ENCODE measurements at places on chromosomes 6 and 20.

DNA sequence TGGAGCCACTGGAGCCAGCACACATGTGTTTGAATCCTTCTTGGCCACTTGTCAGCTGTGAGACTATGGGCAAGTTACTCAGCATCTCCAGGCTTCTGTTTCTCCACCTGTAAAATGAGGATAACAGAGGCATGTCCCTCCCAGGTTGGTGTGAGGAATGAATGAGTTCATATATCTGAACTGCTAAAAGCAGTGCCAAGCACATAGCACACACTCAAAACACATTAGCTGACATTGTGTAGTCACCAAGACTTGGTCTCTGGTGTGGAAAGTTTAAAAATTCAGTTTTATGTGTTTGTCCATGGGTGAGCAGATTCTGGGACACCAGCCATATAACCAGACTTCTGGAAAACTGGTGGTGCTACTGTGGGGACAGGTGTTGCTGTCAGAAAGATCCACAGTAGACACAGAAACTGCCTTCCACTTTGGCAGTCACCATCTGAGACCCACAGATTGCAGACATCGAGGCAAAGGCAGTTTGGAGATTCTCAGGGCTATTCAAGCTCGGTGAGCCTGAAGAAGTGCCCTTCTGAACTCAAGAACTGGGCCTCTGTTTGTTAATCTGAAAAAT is 115.8 kb downstream of the MRPL14 start:
- no peak for DNase-seq

- no peak for DNase-seq
These were observed 692.1 kb downstream of the HTR1B start for GRCh38 chr6:76771059-76771634.

GRCh38 chr20:34029415-34029814 is 35.7 kb downstream of the RALY start:
- DNase-seq = no peak

DNA sequence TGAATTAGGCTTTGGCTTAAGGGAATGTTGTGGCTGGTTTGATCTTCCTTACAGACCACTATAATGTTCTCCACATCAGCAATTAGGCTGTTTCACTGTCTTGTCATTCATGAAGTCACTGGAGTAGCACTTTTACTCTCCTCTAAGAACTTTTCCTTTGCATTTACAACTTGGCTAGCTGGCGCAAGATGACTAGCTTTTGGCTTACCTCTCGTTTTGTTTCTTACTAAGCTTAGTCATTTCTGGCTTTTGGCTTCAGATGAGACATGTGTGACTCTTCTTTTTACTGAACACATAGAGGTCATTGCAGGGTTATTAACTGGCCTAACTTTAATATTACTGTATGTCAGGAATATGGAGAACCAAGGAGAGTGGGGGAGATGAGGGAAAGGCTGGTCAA is 143.2 kb downstream of the PTCHD4 start:
- no peak for DNase-seq

- no peak for DNase-seq
These were observed 340.6 kb upstream of the SASH1 start for GRCh38 chr6:148001844-148002642.

GRCh38 chr20:41669708-41670263 is 51.6 kb upstream of the CHD6 start:
- no peak for DNase-seq

GRCh38 chr6:118804091-118804490 is 89.9 kb upstream of the ASF1A start:
- no peak for DNase-seq

DNA sequence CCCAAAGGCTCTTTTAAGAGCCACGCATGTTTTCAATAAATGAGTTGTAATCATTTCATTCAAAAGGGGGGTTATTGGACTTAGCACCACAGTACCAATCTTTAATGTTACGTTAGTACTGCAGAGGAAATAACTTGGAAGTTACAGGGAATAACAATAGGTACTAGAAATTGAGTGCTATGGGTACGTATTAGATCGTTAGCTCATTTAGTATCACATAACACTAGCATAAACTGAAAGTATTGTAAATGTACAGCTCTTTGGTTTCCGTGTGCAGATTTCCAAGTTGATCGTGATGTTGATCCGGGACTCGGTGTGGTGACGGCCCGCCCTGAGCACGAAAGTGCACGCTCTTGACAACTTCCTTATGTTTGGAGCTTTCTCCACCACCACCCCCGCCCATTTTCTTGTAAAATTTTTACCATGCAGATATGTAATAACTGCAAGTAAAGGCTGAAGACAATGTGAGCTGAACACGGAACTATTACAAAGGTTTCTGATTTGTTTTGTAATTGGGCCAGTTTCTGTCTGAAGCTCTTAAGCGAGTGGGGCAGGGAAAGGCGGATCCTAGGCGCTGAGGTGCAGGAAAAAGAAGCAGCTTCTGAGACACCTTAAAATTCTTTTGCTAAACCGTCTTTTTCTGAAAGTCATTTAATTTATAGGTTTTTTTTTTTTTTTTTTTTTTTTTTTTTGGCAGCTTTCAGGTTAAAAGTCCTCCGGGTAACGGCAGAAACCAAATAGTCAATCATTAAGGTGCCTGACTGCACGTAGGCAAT is 71.5 kb downstream of the HFE start:
- DNase-seq = no peak

DNA sequence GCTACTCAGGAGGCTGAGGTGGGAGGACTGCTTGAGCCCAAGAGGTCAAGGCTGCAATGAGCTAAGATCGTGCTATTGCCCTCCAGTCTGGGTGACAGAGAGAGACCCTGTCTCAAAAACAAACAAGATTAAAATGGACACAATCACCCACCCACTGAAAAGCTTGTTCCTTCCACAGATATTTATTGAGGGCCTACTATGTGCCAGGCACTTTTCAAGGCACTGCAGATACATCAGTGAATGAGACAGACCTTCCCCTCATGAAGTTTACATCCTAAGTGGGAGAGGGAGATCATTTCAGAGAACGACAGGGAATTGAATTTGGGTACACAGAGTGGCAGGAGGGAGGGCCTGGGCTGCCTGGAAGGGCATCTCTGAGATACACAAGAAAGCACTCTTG is 14.4 kb downstream of the RSPO4 start:
- DNase-seq = no peak

All from progenitor cell of endocrine pancreas (in vitro differentiated cells).